Activated CD8-positive, alpha-beta T cell treated with anti-CD3 and anti-CD28 coated beads, Interleukin-2, amount 10 ng/mL, durations not matched to agents 7 days and 5 days (primary cell): ENCODE measurements at places on chromosomes 2 and 18. TPM values are rescaled to one million over a fixed set of nuclear protein-coding genes. Genes with fewer than 3 reads are reported as not detected.

TNS1 gene
- 28.9 TPM for total RNA-seq

FBLN7 gene
- total RNA-seq = 0.91 TPM

SOX11 gene
- total RNA-seq = not detected

HOXD13 gene
- total RNA-seq = not detected

KATNAL2 gene
- 0.76 TPM for total RNA-seq
